Panc1 (cell line): ENCODE measurements at places on chromosomes 16 and 17. TPM values are rescaled to one million over a fixed set of nuclear protein-coding genes. Genes with fewer than 3 reads are reported as not detected.

KANSL1 gene
- 55.5 TPM for total RNA-seq

STH gene
- not detected for total RNA-seq

NKD1 gene
- 0.18 TPM for total RNA-seq

SLFN12 gene
- 35.2 TPM for total RNA-seq

SYNGR3 gene
- total RNA-seq, result 15.2 TPM

CDYL2 gene
- total RNA-seq, result 6.1 TPM
